SK-MEL-5 (cell line): ENCODE measurements at places on chromosomes 12 and 14.

DNA sequence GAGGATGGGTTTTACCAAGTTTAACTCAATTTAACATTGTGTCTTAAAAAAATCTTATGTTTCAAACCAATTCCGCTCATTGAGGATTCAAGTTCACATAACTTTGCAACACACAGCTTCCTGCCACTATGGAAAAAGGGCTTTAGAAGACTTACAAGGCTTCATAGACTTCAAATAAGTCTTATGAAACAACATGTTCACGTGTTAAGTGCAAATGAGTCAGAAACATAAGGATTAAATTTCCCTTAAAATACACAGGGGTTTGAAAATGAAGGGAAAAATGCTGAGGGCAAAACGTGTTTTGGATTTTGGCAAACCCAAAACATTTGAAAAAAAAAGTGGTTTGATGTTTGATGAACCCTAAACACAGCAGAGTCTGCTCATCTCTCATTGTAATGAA lies 364.8 kb downstream of the BMP4 start:
- no peak for DNase-seq

DNA sequence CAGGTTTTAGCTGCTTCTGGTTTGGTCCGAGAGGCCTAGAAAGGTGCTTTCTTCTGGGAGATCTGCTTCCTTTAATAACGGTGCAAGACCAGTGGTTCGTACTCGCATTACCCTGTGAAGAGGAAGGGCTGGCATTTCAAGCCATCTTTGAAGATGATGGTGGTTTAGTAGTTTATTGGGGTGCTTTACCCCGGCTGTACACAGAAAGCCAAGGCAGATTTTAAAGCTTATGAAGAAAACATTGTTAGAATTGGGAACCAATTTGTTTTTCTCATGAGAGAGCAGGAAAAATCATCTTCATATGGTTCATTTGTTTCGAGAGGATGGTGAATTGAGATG lies 3.6 kb downstream of the CCND2 start:
- DNase-seq, result no peak

- no peak for DNase-seq
Measured at GRCh38 chr14:96590190-96590864, 88.1 kb downstream of the PAPOLA start.

- DNase-seq, result peak; percentile 13
Measured at GRCh38 chr12:64139021-64139420, 83.1 kb downstream of the KICS2 start.

DNA sequence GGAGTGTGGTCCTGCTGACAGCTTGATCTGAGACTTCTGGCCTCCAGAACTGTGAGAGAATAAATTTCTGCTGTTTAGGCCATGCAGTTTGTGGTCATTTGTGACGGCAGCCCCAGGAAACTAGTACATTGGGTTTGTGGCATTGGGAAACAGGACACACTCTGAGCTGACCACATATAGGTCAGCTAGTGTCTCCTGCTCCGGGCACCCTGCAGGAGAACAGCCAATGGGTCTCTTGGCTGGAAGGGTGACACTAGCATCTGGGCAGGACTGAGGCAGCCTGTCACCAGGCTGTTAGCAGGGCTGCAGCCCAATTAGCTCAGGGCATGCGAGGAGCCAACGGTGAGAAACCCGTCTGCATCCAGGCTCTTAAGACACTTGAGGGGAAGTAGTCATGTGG lies 83.2 kb downstream of the PITPNM2 start:
- DNase-seq, result no peak

DNA sequence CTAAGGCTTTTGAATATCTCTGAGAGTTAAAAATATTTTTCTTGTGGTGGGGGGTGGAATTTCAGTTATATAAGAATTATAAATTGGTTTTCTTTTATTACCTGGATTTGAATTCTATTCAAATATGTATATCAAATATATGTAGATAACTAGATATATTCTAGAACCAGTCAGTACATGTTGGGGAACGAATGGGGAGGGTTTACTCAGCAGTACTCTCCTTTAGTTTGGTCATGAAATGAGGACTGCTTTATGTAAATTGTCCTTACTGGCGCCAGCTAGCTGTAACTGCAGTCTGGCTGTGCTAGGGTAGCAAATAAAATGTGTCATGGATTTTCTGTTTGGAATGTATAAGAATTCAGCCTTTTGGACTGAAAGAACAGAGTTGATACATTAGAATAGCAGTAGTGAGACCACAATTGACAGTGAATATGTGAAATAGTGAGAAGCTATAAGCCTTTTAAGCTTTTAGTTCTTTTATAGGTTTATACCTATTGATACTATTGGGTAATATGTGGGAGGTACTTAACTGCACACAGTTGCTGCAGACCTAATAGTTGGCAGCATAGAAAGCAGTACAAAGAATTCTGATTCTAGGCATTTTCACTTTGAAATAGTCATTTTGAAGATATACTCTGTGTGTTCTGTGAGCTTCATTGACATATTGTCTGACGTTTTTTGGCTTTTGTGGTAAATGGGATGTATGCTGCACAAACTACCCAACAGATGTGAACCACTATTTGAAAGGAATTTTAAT lies 29.0 kb downstream of the ATF7IP start:
- DNase-seq, result peak; percentile 82

- DNase-seq, result no peak
Measured at GRCh38 chr14:54136894-54137613, 180.4 kb upstream of the BMP4 start.

DNA sequence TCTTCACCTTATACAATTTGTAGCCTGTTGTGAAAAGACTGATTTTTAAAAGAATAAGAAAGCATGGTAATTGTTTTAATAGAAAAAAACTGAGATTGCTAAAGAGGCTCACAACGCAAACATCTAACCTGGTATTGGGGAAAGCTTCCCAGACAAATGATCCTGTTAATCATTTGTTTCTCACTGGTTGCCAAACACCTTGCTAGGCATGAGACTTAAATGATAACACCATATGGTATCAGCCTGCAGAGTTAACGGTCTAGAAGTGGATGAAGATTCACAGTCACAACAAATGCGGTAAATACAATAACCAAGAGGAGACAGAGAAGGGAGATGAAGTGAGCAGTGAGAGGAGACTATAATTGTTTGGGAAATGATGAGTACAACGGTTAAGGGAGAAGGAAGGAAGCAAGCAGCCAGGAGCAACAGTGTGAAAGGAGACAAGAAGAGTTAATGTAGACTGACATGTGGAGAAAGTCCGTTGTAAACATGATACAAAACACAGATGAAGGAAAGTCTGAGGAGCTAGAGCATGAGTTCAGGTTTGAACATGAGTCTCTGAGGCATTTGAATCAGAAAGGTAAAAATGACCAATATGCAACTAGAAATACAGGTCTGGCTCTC lies 19.8 kb downstream of the GXYLT1 start:
- DNase-seq, result no peak

DNA sequence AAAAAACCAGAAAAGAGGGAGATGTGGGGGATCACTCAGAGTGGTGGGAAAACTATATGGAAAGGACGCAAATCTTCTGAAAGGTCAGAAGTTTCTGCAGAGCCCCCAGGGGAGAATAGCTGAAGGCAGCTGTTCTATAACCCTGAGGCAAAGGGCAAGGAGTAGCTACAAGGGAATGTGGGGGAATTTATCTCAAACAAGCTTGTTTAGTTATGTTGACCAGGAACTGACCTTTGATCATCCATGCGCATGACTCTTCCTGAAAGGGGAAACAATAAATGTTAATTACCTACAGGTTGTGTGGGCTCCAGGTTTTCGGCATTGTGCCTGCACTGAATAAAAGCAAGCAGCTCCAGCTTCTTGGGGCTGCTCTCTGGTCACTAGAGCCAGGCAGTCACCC lies 968.5 kb downstream of the AACS start:
- no peak for DNase-seq

- DNase-seq, result peak; percentile 70
Measured at GRCh38 chr14:50943943-50944646, at the start of gene PYGL. PYGL (minus strand) TSS chr14:50944483; CDS start chr14:50944403, 80 bp downstream.

- DNase-seq, result no peak
Measured at GRCh38 chr14:63257299-63257698, 53.1 kb downstream of the RHOJ start.

- no peak for DNase-seq
Measured at GRCh38 chr12:118685983-118686607, 295.2 kb upstream of the SRRM4 start.

DNA sequence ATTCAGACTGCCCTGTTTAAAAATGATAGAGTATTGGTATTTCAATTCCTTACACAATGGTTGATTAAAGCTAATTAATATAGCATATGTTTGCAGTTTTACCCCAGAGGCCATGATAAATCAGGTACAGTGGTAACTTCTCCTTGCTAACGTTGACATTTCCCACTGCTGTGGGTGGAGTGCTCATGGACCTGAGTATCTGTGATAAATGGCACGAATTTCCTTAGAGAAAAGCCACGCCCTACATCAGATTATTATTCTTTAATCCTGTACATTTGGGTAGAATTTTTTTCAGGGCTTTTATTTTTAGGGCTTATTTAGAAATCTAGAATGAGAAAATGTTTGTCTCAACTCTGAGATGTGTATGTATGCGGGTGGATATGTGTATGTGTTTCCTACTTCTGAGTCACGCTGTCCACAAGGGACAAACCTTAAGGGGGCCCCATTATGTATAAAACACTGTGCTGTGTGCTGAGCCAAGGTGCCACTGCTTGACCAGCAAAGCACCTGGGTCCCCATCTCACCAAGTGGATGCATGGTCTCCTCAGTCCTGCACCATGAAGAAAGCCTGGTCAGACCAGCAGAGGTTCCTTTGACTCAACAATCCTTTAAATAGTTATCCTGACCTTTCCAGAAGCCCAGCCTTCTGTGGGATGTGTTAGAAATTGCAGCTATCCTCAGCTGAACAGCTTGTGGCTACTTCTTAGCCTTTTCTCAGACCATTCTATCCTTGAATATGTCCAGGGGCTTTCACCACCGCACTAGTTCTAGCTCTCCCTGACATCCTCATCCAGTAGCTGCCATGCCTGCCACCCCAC lies 57.9 kb upstream of the STK38L start:
- no peak for DNase-seq

GRCh38 chr12:96034621-96035282 lies 635 bp downstream of the LTA4H start:
- DNase-seq, result peak; percentile 46

- DNase-seq, result no peak
Measured at GRCh38 chr14:96624661-96625425, 122.7 kb downstream of the PAPOLA start.

- DNase-seq, result no peak
Measured at GRCh38 chr12:10214895-10215267, 2.2 kb downstream of the GABARAPL1 start.

DNA sequence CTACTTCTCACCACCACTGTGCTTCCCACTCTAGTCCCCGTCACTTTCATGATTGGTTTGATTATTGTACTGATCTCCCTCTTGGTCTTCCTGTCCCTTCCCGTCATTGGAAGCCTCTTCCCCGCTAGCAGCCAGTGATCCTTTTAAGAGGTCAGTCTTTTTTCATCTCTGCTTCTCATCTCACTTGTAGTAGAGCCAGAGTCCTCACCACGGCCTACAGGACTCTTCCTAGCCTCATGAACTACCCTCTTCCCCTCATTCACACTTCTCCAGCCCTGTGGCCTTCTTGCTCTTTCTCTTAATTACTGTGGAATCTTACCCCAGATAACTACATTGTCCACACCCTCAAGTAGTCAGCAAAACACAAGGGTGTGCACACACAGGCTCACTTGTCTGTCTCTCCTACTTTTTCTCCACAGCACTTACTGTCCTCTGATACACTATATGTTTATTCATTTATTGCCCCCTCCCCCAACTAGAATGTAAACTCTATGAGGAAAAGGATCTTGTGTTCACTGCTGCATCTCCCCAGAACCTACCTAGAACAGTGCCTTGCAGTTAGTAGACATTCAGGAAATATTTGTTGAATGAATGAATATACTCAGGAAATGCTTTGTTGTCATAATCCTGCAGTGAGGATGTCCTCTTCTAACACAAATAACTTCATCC lies 66.3 kb downstream of the CKB start:
- DNase-seq, result peak; percentile 19

- DNase-seq, result no peak
Measured at GRCh38 chr12:131352296-131352900, 358.5 kb upstream of the SFSWAP start.

GRCh38 chr12:95463050-95463449 lies 10.9 kb upstream of the METAP2 start:
- no peak for DNase-seq

GRCh38 chr14:33951183-33951840 lies 438 bp upstream of the EGLN3 start:
- DNase-seq, result no peak

- no peak for DNase-seq
Measured at GRCh38 chr12:27367078-27367477, 34.4 kb downstream of the BMAL2 start.

GRCh38 chr12:69099201-69099837 lies 140.1 kb upstream of the CPSF6 start:
- DNase-seq, result no peak

DNA sequence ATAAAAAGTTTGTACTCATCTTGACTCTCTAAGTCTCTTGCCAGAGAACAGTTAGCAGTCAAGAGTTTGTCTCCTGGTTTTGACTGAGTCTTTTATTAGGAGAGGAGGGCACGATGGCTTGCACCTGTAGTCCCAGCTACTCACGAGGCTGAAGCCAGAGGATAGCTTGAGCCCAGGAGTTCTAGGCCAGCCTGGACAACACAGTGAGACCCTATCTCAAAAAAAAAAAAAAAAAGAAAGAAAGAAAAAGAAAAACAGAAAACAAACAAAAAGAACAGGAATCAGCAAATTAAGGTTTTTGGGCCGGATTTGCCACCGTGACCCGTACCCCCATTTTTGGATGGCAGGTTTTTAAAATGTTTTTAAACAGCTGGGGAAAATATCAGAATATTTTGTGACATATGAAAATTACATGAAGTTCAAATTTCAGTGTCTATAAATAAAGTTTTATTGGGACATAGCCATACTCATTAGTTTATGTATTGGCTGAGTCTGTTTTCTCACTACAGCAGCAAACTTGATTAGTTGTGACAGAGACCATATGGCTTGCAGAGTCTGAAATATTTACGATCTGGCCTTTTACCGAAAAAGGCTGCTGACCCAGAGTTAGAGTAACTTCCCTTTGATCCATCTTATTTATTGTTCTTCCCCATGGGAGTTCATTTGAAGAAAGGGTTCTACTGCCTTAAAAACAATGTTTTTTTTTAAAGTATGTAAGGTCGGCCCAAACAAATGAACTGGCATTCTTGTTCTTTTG lies 31.2 kb downstream of the VEZT start:
- no peak for DNase-seq

DNA sequence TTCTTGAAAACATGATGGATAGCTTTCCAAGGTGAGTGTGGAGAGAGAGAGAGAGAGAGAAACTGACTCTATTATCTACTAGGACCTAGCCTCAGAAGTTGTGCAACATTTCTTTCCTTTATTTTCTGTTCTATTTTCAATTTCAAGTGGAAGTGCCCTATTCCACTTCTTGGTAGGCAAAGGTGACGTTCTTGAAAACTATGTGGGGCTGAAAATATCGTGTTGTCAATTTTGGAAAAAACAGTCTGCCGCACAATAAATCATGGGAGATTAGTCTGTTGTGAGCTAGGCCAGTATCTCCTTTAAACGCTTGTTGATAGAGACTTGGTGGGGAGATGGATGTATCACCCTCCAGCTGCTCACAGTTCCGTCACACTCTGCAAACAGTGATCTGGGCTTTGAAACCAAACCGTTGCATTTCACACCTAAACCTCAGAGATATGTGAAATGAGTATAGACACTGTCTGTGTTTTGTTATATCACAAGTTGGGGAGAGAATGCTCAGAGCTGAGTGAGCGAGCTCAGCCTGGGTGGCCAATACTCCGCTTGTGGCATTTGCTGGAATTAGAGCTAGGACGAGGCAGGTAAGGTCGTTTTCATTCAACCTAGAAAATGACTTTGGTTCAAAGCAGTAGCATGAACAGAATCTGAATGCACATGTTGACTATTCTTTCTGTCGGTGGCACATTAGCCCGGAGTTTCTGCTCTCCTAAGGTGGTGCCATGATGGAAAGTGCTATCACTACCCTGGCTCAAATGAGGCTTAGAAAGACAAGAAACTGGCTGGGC lies 75.1 kb upstream of the ST8SIA1 start:
- no peak for DNase-seq
